ENCODE measurements at places on chromosomes 1 and 21.

- DNase-seq, result no peak
Observed at GRCh38 chr1:210415846-210416448, 87.2 kb downstream of the HHAT start.

- no peak for DNase-seq
Observed at GRCh38 chr1:212593821-212594251, 14.7 kb upstream of the ATF3 start.

DNA sequence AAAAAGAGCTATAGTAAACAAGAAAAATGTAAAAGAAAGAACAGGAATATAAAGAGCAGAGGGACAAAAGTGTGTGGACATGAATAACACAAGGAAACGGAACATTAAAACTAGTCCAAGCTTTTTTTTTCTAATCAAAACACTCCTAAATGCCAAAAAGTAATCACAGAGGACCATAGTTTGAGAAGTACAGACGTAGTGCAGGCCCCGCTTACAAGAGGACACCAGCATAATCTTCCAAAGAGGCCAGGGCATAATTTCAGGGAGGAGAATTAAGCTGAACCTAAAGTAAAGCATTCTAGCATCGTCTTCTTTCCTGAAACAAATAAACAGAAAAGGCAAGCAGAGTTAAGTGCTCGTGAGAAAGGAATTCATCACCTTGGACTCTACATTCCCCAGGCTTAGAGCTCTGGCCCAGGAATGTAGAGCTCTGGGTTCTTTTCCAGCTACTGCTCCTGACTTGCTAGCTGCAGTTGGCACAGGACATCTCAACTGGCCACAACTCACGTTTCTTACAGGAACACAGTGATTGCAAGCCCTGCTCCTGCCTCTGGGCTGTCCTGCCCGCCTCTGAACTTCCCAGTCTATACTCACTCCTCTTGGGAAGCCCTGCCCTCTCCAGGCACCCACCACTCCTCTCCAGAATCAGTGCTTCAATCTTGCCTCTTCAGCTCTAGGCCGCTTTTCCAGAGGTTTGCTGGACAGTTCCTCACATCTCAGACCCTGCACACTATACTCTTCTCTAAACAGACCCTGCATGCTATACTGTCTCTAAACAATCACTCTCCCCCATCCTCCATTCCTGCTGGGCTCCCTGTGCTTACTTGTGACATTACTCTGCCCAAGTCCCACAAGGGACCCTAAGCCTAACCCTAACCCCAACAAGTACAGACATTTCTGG, 9.8 kb downstream of the RGS8 start:
- no peak for DNase-seq

GRCh38 chr1:247347477-247348222, 16.0 kb upstream of the ZNF496 start:
- DNase-seq, result no peak

- DNase-seq, result no peak
Observed at GRCh38 chr1:228184152-228184551, 18.5 kb downstream of the IBA57 start.

DNA sequence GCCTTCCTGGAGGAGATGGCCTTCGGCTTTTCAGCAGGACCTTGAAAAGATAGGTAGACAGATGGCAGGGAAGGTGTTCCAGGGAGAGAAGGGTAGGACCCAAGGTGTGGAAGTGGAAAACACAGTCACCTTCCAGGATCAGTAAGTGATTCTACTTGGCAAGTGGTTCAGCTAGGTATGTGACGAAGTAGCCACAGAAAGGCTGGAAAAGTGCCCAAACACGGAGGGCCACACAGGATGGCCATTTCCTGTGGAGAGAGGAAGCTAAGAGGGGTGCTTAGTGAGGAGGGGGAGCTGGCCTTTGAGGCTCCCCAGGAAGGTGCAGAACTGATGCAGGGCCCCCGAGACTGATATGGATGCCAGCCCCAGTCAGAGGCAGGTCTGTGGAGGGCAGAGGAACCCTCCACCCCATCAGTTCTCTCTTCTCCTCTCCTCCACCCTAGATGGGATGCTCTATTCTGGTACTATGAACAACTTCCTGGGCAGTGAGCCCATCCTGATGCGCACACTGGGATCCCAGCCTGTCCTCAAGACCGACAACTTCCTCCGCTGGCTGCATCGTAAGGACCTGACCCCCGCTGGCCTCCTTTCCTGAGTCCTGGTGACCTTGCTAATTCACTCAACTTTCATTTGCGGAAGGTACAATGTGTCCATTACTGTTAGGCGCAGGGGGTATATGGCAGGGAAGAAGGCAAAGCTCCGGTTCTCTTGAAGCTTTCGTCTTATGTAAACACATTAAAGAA, 6.8 kb downstream of the SEMA4A start:
- no peak for DNase-seq

DNA sequence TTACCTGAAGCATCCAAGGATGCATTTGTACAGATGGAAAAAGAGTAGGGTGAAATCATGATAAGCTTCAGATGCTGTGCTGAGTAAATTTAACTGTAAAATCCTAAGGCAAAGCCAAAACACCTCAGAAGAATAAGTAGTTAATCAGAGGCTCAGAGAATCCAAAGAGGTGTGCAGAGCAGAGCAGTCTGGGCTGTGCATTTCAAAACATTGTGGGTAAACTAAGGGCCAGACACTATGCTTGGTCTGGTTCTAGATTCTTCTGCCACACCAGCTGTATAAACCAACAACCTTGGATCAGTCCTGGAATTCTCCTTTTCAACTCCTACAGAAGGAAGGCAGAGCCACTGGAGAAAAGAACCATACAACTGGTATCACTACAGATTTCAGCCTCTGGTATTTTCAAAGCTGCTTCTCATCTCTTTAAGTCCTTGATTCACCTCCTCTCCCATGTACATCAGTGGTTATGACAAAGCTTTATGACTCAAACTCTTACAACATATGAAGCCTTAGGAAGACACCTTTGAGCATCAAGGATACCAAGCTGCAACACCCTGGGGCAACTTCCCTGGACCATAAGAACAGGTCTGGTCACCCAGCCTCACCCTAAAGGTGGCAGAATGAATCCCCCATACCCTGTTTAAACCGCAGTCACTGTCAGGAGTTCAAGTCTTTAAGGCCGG, 11.6 kb upstream of the HIPK1 start:
- DNase-seq, result no peak

- no peak for DNase-seq
Observed at GRCh38 chr1:47487332-47487731, 49.5 kb downstream of the FOXD2 start.

DNA sequence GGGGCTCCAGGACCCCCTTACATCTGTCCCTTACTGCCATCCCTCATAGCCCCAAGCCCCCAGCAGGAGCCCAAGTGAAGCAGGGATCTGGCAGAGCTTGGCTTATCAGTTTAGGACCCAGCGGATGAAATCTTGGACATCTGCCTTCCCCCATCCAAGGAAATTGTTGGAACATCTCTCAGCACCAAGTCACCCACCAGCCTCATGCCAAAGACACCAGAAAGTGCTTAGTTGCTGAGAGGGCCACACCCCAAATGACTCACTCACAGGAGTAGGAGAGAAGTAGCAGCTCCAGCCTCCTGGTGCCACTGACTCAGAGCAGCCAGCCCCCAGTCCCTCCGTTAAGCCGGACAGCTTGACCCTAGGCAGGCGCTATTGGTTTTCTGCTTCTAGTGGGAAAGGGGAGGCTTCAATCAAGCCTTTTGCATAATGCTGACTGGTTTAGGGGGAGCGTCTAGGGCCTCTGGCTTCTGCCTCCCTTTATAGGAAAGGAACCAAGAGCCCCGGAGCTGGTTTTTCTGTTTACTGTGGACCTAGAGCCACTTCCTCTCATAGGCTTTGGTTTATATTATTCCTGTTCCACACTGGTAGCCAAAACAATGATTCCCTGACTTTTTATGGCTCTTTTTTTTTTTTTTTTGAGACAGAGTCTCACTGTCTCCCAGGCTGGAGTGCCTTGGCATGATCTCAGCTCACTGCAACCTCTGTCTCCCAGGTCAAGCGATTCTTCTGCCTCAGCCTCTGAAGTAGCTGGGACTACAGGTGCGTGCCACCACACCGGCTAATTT, 114.2 kb upstream of the IPO9 start:
- no peak for DNase-seq

- no peak for DNase-seq
Observed at GRCh38 chr21:39384674-39385298, 35.9 kb upstream of the HMGN1 start.

- no peak for DNase-seq
Observed at GRCh38 chr1:241419986-241420385, 63.0 kb upstream of the RGS7 start.

DNA sequence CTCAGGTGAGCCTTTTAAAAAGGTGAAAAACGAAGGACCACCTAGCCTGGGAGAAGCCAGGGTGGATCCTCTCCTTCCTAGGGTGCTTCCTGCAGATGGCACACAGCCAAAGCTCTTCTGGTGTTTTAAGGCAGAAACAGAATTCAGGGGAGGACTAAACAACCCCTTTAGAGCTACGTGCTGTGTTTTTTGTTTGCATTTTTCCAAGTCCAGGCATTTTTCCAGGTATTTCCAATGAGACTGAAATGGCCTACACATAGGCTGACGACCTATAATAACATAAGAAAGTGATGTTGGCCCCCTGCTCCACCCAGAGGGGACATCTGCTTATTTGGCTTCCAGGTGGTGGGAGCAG, 83.8 kb downstream of the CAPZB start:
- DNase-seq, result no peak

DNA sequence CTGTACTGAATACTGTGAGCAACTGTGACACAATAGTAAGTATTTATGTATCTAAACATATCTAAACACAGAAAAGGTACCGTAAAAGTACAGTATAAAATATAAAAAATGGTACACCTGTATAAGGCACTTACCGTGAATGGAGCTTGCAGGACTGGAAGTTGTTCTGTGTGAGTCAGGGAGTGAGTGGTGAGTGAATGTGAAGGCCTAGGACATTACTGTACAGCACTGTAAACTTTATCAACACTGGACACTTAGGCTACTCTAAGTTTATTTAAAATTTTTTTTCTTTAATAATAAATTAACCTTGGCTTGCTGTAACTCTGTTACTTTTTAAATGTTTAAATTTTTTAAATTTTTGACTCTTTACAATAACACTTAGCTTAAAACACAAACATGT, 24.5 kb upstream of the SHCBP1L start:
- DNase-seq, result no peak

DNA sequence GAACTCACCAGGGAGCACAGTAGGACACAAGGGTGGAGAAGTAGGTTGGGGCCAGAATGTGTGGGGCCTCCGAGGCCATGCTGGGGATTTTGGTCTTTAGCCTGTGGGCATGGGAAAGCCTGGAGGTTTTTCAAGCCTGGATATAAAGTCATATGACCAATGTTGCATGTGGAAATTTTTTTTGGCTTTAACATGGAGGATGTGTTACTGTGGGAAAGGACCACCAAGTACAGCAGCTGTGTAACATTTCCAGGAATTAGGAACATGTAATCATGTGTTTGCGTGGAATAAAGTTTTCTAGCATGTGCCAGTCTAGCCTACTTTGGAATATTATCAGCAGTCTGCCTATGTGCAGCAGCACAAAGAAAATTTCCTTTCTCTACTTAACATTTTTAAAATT, 78.5 kb downstream of the TNFSF18 start:
- no peak for DNase-seq

- no peak for DNase-seq
Observed at GRCh38 chr21:36852864-36853263, 113.6 kb downstream of the HLCS start.

GRCh38 chr1:155529929-155530328, 32.7 kb downstream of the ASH1L start:
- DNase-seq, result no peak

DNA sequence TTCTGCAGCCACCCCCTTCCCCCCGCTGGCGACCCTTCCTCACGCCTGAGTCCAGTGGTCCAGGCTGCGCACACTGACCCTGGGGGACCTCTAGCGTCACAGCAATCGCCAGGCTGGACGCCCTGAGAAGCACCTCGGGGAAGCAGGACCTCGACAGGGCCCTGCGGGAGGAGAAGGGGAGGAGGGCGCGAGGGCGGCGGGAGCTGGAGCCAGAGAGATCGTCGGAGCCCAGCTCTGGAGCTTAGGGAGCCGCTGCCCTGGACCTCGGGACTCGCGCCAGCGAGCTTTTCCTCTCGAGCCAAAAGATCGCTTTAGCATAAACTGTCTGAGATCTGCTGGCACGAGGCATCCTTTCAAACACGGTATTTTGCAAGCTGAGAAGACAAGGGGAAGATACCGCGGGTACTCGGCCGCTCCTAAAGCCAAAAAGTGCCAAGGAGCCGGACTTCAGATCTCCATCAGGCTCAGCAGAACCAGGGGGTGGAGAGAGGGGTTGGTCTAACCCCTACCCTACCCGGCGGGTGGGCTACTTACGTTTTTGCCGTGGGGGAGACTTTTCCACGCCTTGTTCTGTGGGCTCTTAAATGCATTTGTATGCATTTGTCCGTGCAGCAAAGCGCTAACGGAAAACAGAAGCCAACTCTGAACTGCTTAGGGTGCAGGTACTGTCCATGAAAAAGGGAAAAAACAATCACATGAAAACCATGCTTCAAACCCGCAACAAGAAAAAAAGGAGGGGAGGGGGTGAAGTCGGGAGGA, 586 bp downstream of the COL24A1 start:
- DNase-seq, result no peak

DNA sequence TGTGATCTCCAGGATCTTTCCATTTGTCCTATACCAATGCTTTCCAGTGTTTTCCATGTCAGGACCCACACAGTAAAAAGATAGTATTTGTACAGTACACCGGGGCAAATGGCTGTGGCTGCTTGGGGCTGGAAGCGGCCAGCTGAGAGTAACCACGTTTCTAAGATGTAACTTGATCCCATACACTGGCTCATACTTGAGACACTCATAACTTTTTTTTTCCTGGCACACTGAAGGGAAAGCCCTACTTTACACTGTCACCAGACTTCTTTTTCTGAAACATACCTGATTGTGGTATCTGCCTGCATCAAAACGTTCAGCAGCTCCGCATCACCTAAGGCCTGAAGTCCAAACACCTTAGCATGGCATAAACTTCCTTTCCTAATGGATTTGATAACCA, 21.6 kb downstream of the VPS13D start:
- DNase-seq, result no peak

- no peak for DNase-seq
Observed at GRCh38 chr1:30842697-30843354, 65.7 kb downstream of the SDC3 start.

GRCh38 chr1:20284046-20284445, 6.6 kb upstream of the VWA5B1 start:
- DNase-seq, result no peak

DNA sequence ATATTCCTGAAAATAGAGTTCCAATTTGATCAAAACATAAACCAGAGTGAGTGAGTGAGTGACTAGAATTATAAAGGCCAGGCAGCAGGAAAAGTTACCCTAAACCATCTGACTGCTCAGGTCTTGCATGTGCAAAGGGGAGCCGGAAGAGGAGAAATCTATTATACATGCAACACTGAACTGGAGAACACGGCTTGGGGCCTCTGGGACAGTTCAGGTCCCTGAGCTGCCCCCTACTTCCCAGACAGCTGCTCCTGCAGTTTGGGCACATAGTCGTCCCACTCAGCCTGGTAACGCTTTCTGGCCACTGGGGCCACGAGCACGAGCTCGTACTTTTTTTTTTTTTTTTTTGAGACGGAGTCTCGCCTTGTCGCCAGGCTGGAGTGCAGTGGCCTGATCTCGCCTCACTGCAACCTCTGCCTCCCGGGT, 40.1 kb downstream of the PTPRC start:
- no peak for DNase-seq

GRCh38 chr21:35470522-35470921, 421.4 kb upstream of the RUNX1 start:
- DNase-seq, result no peak

GRCh38 chr1:10724511-10724910, 71.9 kb downstream of the CASZ1 start:
- no peak for DNase-seq

GRCh38 chr1:223860051-223860622, 14.4 kb upstream of the TP53BP2 start:
- no peak for DNase-seq

GRCh38 chr1:162023181-162023546, 505 bp downstream of the OLFML2B start:
- DNase-seq, result no peak

All from stimulated activated CD4-positive, alpha-beta T cell treated with anti-CD3 and anti-CD28 coated beads, Interleukin-15, amount 100 ng/mL, for 1 hour (primary cell).